Activated CD4-positive, alpha-beta T cell treated with anti-CD3 and anti-CD28 coated beads, Interleukin-2, amount 50 U/mL, for 4 hours (primary cell): ENCODE measurements at places on chromosomes 7 and 10.
A peak's percentile ranks its signal among the peaks of the same experiment; 100 is the strongest.

GRCh38 chr10:109895095-109895818 lies 28.1 kb downstream of the XPNPEP1 start:
- DNase-seq: no peak

DNA sequence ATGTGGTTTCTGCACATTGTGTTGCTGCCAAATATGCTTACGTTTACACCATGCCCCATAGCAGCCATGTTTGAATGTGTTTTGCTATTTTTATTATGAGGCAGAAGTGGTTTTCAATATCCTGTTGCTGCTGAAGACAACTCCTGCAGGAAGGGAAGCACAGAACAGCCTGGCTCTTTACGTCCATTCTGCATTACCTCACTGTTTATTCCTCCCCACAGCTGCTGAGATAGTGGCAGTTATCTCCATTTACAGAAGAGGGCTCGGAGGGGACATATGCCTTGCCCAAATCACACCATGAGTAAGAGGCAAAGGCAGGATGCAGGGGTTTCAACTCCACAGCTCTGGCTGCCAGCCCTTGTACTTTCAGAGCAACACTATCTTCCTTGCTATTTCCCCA lies 35.3 kb downstream of the PLPP4 start:
- no peak for DNase-seq

- no peak for DNase-seq
Measured at GRCh38 chr7:127437837-127438236, 45.3 kb upstream of the ZNF800 start.

GRCh38 chr7:101940830-101941229 lies 123.4 kb downstream of the CUX1 start:
- DNase-seq: no peak

DNA sequence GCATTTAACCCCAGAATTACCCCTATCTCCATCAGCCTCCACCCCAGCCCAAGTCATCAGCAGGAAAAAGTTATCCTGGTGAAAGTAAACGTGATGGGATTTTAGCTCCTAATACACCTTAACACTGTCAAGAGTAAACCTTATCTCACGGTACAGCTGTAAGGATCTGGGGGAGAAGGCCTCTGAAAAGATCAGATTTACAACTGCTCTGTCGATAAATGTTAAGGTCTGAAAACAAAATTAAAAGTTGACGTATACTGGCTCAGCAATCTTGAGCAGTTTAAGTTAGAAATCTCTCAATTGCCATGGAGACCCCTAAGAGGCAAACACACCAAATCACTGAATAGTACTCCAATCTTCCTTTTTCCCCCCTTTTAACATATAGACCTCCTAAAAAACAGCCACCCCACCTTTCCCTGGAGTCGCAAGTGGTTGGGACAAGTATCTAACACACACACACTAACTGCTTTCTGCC lies 6.1 kb downstream of the SKAP2 start:
- DNase-seq: no peak

GRCh38 chr7:137933270-137934017 lies 68.4 kb downstream of the CREB3L2 start:
- no peak for DNase-seq

DNA sequence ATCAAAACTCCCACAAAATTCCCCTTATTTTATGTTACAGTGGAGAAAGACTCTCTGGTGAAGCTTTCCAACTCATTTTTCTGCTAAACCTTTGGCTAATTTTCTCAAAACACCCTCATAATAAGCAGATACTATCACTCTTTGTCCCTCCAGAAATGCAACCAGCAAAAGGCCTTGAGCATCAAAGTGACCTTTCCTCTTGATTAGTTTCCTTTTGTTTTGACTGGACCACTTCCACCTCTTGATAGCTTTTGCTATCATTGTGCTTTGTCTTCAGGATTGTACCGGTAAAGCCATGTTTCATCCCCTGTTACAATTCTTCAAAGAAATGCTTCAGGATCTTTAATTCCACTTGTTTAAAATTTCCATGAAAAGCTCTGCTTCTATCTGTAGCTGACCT lies 115.1 kb upstream of the SLC13A1 start:
- DNase-seq: no peak

GRCh38 chr10:43160046-43160920 lies 22.0 kb downstream of the CSGALNACT2 start:
- DNase-seq: peak; percentile 8

- DNase-seq: no peak
Measured at GRCh38 chr7:70743531-70744325, 388.2 kb upstream of the GALNT17 start.

- DNase-seq: no peak
Measured at GRCh38 chr7:158133515-158134271, 453.9 kb downstream of the PTPRN2 start.

GRCh38 chr7:139452958-139453672 lies 30.4 kb downstream of the KLRG2 start:
- no peak for DNase-seq

- no peak for DNase-seq
Measured at GRCh38 chr10:97575127-97575668, 2.6 kb downstream of the ANKRD2 start.

- DNase-seq: peak; percentile 74
Measured at GRCh38 chr7:63899691-63900393, 98.8 kb upstream of the ZNF722 start.

- DNase-seq: no peak
Measured at GRCh38 chr7:74501298-74501697, 47.6 kb downstream of the GTF2IRD1 start.

GRCh38 chr10:6929148-6929830 lies 349.2 kb upstream of the PRKCQ start:
- DNase-seq: no peak

DNA sequence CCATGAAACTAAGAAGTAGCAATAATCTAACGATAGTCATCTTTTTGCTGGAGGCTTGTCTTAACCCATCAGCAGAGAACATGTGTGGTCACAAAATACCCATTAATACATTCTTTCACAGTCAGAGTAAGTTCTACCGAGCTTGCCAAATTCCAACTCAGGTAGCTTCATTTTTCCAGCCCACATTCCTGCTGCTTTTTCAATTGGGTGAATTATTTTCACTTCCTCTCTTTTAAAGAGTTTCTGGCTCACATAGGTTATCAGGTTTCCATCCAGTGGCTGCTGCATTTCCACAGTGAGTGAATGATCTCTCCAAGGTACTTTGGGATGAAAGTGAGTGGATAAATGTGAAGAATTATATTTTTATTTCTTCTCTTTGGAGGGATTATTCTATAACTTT lies 233.1 kb downstream of the SEMA3E start:
- no peak for DNase-seq

DNA sequence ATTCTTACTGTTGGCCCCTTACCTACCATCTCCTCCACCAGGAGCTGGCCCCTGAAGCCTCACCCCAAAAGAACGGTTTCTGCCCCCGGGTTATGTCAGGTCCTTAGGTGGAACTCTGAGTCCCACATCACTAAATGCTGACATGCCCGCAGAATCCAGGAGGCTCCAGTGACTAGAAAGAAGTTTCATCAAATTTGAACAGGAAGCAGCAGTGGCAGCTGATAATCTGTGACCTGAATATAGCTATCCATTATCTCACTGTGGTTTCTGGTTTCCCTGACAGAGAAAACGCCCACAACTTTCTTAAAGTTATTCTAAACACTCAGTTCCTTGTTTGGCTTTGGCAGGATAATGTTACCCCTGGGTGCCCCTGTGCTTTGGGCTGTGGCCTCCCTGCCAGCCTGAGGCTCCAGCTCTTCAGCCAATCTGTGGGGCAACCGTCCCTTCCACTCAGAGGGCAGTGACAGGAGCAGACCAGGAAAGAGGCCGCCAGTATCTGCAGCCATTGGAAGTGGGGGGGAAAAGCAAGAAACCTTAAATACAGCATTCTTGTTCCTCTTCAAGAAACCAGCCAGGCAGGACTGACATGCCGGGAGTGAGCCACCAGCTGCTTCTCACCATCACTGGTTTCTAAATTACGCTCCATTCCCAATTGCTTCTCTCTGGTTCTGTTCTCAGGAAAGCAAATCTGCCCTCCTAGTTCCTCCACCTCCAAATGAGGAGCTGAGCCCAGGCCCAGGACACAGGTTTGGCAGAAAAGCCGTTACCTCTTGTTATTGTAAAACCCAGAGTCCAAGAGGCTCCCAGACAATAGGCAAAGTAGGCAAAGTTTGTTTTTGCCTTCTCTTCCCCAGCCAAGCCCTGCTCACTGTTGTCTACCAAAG lies 41.2 kb upstream of the VCL start:
- DNase-seq: no peak

GRCh38 chr10:6607778-6608177 lies 27.7 kb upstream of the PRKCQ start:
- DNase-seq: no peak

- DNase-seq: no peak
Measured at GRCh38 chr10:24552346-24553016, 171.2 kb downstream of the ARHGAP21 start.

DNA sequence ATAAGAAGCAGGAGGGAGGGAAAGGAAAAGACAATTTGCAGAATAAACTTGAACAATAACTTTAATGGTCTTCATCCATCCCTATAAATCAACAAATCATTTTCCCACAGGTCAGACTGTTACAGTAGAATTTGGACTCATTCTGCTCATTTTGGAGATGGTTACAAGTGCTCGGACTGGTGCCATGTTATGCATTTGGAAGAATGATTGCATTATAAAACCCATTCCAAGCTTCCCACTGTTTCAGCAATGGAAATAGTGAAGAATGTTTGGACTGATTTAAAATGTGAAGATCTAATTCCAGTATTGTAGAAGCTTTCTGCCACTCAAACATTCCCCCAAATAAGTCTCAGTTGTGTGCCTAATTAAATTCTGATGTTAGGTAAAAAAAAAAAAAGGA lies 99.7 kb upstream of the ZEB1 start:
- DNase-seq: no peak

- no peak for DNase-seq
Measured at GRCh38 chr10:35040760-35041501, 49.2 kb downstream of the CUL2 start.

- DNase-seq: no peak
Measured at GRCh38 chr10:44395396-44395795, 10.5 kb upstream of the CXCL12 start.

DNA sequence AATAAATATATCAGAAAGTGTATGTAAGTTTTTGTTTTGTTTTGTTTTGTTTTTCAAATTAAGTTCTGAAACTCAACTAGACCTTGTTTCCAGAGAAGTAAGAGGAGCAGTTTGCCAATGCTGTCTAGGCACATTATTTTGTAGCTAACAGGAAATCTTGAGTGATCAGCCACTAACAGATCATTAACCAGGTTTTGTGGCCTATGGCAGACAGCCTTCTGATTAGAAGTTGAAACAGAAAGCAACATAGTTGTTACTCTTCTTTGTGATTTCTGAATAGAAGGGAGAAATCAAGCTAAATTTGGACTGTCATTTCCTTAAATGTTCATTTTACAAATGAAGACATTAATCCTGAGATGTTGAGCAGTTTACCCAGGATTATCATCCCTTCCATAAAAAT lies 142.6 kb downstream of the PLXDC2 start:
- DNase-seq: no peak

DNA sequence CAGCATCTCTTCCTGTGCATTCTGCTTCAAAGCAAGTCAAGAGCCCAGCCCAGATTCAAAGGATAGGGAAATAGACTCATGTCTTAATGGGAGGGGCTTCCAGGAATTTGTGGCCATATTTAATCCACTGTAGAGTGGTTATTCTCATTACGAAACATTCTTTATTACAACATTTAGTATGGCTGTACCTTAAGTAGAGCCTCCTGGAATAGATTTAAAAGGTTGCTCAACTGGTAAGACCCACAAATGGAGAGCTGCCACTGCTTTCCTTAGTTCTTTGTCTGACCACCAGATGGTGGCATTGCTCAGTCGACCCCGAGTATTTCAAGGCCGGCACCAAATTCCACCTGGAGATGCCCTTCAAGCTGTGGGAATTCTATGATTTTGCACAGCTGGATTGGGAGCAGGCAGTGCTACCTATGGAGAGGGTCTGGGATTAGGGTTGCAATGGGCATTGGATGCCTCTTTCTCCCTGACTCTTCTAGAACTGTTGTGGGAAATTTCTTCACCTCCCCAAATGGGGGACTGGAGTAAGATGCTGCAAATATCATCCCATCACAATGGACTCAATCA lies 102.2 kb downstream of the RBM20 start:
- peak; percentile 30 for DNase-seq

DNA sequence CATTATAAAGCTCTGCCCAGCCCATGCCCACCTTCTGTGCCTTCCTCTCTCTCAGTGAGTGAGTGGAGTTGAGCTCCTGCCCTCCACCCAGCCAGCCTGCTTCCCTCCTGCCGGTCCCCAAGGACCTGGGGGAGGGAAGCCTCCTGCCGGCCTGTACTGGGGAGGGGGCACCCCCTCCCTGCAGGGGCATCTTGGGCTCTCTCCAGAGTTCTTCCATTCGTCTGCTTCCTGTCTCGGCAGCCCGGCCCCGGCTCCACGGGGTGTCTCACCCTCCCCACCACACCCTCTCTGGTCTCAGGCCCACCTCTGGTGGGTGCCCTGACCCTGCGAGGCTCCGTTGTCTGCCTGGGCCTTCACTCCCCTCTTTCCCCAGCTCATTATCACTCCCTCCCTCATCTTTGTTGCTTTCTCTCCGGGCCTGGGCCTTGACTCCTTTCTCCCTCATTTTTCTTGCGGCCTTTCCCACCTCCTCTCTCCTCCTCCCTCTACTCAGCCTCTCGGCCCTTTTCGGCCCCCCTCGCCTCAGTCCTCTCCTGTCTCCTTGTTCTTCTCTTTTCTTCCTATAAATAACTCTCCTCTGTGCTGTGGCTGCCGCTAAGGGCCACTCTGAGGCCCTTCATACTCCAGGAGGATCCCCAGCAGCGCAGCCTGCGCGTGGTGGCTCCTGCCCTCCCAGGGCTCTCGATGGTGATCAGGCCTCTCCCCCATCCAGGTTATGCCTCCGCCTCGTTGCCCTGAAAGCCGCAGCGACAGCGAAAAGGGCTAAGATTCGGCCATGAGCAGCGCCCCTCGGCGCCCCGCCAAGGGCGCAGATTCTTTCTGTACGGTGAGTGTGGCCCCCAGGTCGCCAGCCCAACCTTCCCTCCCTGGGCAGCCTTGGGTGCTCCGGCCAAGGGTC lies 2.1 kb downstream of the SLC4A2 start:
- no peak for DNase-seq

GRCh38 chr7:133871757-133872156 lies 255.4 kb upstream of the LRGUK start:
- no peak for DNase-seq

- DNase-seq: no peak
Measured at GRCh38 chr7:95921543-95921942, 149.2 kb downstream of the DYNC1I1 start.
